ENCODE measurements at places on chromosomes 5 and 9. TPM values are rescaled to one million over a fixed set of nuclear protein-coding genes. Genes with fewer than 3 reads are reported as not detected.

GRCh38 chr5:68271124-68271523 lies 55.6 kb downstream of the PIK3R1 start:
- H3K36me3 ChIP-seq: no peaks in the 10 kb centered on the region
- H3K27ac ChIP-seq: peak overlapping the region; percentile 10
- H3K4me3 ChIP-seq: no peak overlapping the region
- DNase-seq: no peak
- peaks cover 91% of the 10 kb centered on the region for H3K4me1 ChIP-seq
- H3K27me3 ChIP-seq: no peaks in the 10 kb centered on the region

- H3K4me1 ChIP-seq: no peaks in the 10 kb centered on the region
- no peak overlapping the region for H3K27ac ChIP-seq
- no peak overlapping the region for H3K4me3 ChIP-seq
- no peak for DNase-seq
- no peaks in the 10 kb centered on the region for H3K36me3 ChIP-seq
These were observed 47.7 kb upstream of the STK32A start for GRCh38 chr5:147187099-147187540.

- no peaks in the 10 kb centered on the region for H3K27me3 ChIP-seq
- H3K27ac ChIP-seq: no peak overlapping the region
- no peaks in the 10 kb centered on the region for H3K36me3 ChIP-seq
- H3K4me3 ChIP-seq: no peak overlapping the region
- DNase-seq: no peak
These were observed 405.4 kb downstream of the TMEM232 start for GRCh38 chr5:110321117-110321516.

Gene PCDHB12
- total RNA-seq: 7.4 TPM

DNA sequence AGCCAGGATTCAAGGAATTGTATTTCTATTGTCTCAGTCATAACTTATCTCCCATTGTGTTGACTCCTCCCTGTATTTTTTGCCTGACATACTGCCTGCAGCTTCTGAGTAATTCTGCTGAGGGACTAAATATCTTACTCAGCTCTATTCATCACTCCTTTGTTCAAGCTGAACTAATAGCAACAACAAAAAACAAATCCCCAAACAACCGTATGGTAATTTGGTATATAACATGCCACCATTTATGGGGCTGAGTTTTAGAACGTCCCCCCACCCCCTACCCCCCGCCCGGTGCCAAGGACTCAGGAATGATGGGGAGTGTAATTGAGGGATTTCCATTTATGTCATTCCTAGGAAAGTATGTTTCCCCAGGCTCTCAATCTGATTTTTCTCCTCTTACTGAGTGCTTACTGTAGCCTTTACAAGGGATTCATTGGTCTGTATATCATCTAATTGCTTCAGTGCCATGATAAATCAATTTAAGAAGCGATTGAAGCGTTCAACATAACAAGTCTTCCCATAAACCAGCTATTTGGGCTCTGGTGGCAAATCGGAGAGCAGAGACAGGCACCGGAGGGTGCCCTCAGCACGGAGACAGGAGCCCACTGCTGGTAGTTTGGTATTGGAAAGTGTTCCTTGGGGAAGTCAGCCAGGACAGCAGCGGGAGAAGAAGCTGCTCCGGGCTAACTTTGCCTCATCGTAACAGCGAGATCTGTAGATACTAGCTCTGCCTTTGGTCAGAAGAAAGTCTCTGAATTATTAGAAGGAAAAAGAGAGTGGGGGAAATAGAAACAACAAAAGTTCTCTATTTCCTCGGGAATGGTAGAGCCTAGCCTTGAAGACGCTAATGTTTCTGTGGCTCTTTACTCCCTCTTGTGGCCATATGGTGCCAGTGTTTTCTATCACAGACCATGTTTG lies 40.7 kb upstream of the HSD17B4 start:
- no peaks in the 10 kb centered on the region for H3K36me3 ChIP-seq
- no peak for DNase-seq
- peak overlapping the region; percentile 77 for H3K4me3 ChIP-seq
- peaks cover 8% of the 10 kb centered on the region for H3K4me1 ChIP-seq
- H3K27ac ChIP-seq: peak overlapping the region; percentile 65
- H3K27me3 ChIP-seq: no peaks in the 10 kb centered on the region

Gene N4BP3
- total RNA-seq: not detected

DNA sequence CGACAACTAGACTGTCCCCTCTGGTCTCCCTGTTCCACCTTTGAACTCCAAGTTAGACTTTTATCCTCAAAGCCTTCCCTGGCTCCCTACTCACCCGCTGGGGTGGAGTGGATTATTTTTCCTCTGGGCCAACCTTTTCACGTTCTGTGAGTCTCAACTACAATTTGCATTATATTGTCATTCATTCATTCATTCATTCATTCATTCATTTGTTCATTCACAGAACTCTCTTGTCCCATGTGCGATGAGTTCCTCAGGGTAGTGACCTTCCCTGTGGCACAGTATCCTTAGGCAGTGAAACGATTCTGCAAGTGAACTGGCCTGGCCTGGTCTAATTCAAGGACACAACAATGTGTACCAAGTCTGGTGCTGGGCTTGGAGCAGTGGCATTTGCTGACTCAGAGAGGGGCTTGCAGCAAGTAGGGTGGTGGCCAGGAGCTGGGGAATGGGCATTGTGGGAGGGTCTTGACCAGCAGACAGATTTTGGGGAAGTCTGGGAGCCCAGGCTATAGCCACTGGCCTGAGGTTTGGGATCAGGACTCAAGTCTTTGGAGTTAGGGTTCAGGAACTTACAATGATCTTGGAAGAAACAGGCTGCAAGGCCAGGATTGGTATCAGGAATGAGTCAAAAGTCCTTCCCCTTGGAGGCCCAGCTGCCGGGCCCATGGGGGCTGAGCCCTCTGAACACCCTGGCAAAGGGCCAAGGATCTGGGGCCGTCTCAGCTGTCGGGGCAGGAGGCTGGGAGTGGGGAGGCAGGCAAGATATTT lies 37.2 kb upstream of the COL15A1 start:
- no peaks in the 10 kb centered on the region for H3K36me3 ChIP-seq
- H3K4me3 ChIP-seq: no peak overlapping the region

Gene DBN1
- total RNA-seq: 132 TPM

GRCh38 chr5:179312557-179313235 lies 32.6 kb downstream of the ADAMTS2 start:
- no peaks in the 10 kb centered on the region for H3K27me3 ChIP-seq
- H3K36me3 ChIP-seq: no peaks in the 10 kb centered on the region
- peaks cover 3% of the 10 kb centered on the region for H3K4me1 ChIP-seq
- no peak for DNase-seq

Gene ARL14EPL
- 1.7 TPM for total RNA-seq

DNA sequence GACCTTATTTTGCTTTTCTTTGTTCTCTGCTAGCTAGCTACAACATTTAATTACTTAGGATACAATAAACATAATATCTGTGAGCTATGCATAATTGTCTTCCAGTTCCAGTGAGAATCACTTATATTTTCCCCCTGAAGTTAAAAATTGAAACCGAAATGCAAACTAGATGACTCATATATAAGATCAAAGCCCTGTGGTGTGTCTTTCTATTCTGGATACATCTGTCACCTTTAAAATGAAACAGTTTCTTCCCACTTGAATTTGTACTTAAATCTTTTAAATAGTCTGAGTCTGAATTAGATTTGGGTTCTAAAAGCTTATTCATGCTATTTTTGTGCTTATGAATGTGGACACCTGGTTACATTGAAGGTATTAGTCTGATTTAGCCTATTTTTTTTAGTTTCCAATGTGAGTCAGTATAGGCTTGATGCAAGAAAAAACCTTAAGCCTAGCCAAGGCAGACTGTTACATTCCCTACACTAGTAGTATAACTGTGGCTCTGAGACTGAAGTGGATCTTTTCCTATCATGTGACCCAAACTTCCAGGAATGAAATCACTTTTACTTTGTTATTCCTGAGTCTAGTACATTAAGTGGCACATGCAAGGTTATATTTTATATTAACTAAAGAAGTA lies 703.5 kb upstream of the RGMB start:
- no peaks in the 10 kb centered on the region for H3K36me3 ChIP-seq
- no peaks in the 10 kb centered on the region for H3K27me3 ChIP-seq
- no peaks in the 10 kb centered on the region for H3K4me1 ChIP-seq
- no peak for DNase-seq
- no peak overlapping the region for H3K27ac ChIP-seq

DNA sequence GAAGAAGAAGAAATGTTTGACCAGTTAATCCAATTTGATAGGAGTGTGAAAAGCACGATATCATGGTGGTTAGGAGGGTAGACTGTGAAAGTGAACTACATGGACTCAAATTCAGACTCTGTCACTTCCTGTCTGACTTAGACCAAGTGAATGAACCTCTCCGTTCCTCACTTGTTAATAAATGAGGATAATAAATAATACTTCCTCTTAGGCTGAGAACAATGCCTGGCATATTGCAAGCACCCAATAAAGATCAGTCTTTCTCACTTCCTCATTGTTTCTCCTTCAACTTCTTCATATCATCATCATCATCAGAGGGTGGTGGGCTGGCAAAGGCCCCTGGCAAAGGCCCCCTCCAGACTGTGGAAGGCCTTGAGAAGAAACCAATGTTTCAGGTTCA lies 148.7 kb downstream of the CDK5RAP2 start:
- peaks cover 5% of the 10 kb centered on the region for H3K36me3 ChIP-seq
- no peak for DNase-seq
- H3K4me1 ChIP-seq: peaks cover 20% of the 10 kb centered on the region
- no peak overlapping the region for H3K27ac ChIP-seq
- no peaks in the 10 kb centered on the region for H3K27me3 ChIP-seq

Gene SPOCK1
- total RNA-seq: 25.2 TPM

GRCh38 chr5:55750063-55750462 lies 12.2 kb downstream of the DDX4 start:
- H3K36me3 ChIP-seq: no peaks in the 10 kb centered on the region
- no peaks in the 10 kb centered on the region for H3K4me1 ChIP-seq
- H3K27ac ChIP-seq: no peak overlapping the region
- H3K27me3 ChIP-seq: no peaks in the 10 kb centered on the region
- H3K4me3 ChIP-seq: no peak overlapping the region

Gene FOXD4L3
- total RNA-seq: 0.78 TPM

GRCh38 chr9:122457787-122458186 lies 19.9 kb downstream of the OR1J1 start:
- H3K27ac ChIP-seq: no peak overlapping the region
- no peak overlapping the region for H3K4me3 ChIP-seq
- no peaks in the 10 kb centered on the region for H3K4me1 ChIP-seq
- H3K27me3 ChIP-seq: no peaks in the 10 kb centered on the region

DNA sequence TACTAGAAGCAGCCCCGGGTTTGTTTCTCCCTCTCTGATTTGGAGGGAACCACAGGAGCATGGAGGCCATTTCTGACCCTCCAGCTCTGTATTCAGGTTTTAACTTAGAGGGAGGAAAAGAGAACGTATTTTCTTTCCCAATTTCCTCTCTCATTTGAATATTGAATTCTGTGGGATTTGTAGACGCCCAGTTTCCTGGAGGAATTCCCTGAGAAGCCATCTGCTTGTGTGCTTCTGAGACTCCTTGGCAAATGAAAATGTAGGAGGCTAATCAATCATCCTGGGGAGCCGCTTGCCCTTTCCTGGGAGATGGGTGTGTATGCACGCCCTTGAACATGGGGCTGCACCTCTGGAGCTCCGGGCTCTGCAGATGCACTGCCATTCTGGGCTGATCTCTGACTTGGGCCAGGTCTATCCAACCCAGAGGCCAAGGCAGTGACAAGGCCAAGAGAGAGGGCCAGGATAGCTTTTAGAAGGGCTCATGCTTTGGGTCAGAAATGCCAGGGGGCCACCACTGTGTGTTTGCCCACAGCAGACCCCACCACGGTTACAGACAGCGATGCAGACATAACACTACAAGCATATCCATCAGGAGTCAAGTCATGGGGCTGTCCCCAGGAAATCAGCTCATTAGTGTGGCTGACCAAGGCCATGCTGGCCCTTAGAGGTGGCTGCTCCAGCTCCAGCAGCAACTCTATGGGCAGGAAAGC lies 174.5 kb downstream of the C5orf15 start:
- H3K27ac ChIP-seq: no peak overlapping the region
- H3K4me1 ChIP-seq: peaks cover 23% of the 10 kb centered on the region
- no peaks in the 10 kb centered on the region for H3K36me3 ChIP-seq
- no peaks in the 10 kb centered on the region for H3K27me3 ChIP-seq
- no peak overlapping the region for H3K4me3 ChIP-seq

DNA sequence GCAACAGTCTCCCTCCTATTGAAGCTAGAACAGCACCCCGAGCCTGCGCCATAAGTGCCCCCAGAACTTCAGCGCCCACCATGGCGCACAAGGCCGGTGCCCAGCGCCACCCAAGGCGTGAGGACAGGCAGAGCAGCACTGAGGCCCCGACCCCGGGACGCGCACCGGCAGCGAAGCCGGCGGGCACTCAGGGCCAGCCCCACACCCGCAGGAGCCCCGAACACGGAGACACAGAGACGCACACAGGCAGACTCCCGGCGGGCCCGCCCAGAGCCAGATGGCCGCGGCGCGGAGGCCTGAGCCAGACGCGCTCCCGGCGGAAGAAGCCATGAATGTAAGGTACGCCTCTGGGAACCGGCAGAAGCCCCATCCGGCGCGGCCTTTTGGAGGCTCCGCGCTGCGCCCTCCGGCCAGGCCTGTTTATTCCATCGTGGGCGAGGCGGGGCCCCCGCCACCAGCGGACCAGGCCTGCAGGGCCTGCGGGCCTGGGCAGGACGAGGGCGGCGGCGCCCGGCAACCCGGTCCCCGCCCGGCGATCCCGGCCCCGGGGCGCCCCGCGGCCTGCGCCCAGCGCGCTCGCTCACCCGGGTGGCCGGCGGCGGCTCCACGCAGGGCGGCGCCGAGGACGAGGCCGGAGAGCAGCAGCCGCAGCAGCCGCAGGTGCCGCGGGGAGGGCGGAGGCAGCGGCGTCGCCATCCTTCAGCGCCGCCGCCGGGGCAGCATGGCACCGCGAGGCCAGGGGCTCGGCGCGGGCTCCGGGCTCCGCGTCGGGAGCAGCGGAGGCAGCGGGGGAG lies 486 bp downstream of the NPDC1 start:
- H3K36me3 ChIP-seq: no peaks in the 10 kb centered on the region
- peak overlapping the region; percentile 58 for H3K27ac ChIP-seq
- DNase-seq: no peak
- peaks cover 15% of the 10 kb centered on the region for H3K4me1 ChIP-seq
- H3K4me3 ChIP-seq: peak overlapping the region; percentile 72
- H3K27me3 ChIP-seq: peaks cover 14% of the 10 kb centered on the region

Gene GLRX
- total RNA-seq: 148 TPM

GRCh38 chr5:122705851-122706250 lies 69.0 kb upstream of the SNX2 start:
- DNase-seq: no peak
- H3K27ac ChIP-seq: no peak overlapping the region
- H3K36me3 ChIP-seq: no peaks in the 10 kb centered on the region
- no peak overlapping the region for H3K4me3 ChIP-seq
- H3K27me3 ChIP-seq: no peaks in the 10 kb centered on the region
- H3K4me1 ChIP-seq: no peaks in the 10 kb centered on the region

Gene UNC5A
- not detected for total RNA-seq

DNA sequence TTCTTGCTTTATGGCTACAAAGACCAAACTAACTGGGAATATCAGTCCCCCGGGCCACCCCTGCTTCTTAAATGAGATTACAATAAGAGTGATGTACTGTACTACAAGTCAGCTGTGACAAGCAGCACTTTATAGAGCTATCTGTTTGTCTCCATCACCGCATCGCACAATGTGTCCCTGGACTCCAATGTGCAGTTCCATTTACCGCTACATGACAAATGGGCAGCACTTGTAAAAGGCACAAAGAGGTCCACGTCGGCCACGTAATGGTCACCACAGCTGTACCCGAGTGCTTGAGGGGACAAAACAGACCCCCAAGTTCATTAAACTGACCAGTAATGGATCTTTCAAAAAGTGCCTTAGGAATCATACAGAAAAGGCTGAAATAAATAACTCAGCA lies 54.1 kb downstream of the PSMB7 start:
- peaks cover 4% of the 10 kb centered on the region for H3K36me3 ChIP-seq
- H3K4me3 ChIP-seq: no peak overlapping the region
- no peak overlapping the region for H3K27ac ChIP-seq
- no peaks in the 10 kb centered on the region for H3K4me1 ChIP-seq
- no peak for DNase-seq

GRCh38 chr5:139283252-139284166 lies 10.0 kb upstream of the MATR3 start:
- DNase-seq: no peak
- peaks cover 7% of the 10 kb centered on the region for H3K4me1 ChIP-seq
- no peaks in the 10 kb centered on the region for H3K27me3 ChIP-seq
- H3K36me3 ChIP-seq: peaks cover 3% of the 10 kb centered on the region

All from thoracic aorta (tissue), 2 donors.